ENCODE measurements at places on chromosomes 11 and 22.

- no peak for DNase-seq
These were observed 27.4 kb upstream of the SEZ6L start for GRCh38 chr22:26141831-26142230.

DNA sequence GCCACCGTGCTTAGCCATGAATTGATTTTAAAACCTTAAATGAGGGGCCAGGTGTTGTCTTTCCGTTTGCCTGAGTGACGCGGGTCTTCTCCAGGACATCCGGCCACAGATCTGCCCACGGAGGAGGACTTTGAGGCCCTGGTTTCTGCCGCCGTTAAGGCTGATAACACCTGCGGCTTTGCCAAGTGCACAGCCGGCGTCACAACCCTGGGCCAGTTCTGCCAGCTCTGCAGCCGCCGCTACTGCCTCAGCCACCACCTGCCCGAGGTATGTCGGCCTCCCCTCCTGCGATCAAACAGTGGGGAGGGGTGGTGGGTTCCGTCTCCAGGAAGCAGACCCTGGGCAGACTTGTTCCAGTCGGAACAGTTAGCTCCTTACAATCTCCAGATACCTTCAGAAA, 34.4 kb downstream of the IGHMBP2 start:
- no peak for DNase-seq

DNA sequence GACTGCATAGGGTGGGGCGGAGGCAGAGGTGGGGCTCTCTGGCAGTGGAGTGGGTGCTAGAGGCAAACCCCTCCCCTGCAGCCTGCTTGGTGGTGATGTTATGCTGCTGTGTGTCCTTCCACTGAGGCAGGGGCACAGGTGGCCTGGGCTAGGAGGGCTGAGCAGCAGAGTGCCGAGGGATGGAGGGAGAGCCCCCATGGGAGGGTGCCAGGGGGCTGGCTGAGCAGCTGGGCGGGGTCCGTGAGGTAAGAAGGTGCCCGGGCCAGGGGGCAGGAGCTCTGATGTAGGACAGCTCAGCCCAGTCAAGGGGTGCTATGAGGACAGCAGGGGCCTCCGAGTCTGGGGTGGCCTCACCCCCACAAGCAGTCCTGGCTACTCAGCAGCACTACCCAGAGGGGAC, 4.2 kb downstream of the CLDN5 start:
- no peak for DNase-seq

DNA sequence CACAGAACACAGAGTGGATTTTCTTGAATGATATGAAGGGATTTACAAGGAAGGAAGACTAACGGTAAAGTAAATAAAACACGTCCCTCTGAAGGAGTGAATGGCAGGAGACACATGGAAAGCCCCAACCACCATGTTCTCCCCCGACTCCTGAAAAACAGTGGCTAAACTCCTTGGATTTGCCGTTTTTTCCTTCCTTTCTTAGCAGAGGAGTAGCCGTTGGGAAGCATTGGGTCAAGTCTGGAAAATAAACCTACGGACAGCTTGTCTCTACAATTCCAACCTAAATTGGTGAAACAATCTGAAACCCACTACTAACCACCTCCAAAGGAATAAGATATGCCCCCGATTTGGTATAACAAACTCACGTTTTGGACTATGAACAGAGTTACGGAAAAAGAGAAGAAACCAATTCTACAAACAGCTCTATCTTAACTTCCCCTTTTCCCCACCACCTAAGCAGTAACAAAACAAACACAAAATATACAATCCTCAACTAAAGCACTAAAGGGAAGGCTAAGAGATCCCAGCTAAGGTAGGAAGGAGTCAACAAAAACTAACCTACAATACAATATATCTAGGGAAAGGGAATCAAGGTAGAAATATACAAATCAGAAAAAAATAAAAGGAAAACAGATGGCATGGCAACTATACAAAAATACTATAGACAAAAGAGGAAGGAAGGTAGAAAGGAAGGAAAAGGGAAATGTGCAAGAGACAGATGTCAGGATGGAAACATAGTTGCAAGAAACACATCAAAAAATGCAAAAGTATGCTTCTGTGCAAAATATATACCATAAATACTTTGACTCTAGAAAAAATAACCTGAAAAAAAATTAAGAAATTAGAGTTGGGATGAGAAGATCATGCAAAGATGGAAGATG, 43.8 kb upstream of the LYVE1 start:
- no peak for DNase-seq

GRCh38 chr11:22903782-22904181, 43.5 kb upstream of the CCDC179 start:
- no peak for DNase-seq

DNA sequence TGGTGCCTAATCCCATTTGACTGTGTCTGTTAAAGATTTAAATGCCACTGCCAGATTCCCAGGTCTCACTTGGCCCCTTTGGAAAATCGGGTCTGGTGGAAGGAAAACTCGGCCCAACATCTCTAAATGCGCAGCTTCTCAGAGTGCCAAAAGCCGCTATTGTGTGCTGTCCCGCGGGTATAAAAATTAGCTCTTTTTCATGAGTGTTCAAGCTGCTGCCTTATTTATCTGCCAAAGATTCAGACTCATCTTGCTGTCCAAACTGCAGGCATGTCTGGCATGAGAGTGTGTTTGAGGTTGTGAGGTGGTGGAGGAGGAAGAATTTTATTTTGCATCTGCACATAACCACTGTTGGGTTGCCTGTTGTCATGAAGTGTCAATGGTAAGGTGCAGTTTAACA, 91.4 kb downstream of the NELL1 start:
- DNase-seq = no peak

GRCh38 chr11:494761-495536, 12.1 kb downstream of the RNH1 start:
- peak; percentile 29 for DNase-seq

GRCh38 chr22:29475550-29475949, 4.5 kb upstream of the NEFH start:
- DNase-seq = no peak

DNA sequence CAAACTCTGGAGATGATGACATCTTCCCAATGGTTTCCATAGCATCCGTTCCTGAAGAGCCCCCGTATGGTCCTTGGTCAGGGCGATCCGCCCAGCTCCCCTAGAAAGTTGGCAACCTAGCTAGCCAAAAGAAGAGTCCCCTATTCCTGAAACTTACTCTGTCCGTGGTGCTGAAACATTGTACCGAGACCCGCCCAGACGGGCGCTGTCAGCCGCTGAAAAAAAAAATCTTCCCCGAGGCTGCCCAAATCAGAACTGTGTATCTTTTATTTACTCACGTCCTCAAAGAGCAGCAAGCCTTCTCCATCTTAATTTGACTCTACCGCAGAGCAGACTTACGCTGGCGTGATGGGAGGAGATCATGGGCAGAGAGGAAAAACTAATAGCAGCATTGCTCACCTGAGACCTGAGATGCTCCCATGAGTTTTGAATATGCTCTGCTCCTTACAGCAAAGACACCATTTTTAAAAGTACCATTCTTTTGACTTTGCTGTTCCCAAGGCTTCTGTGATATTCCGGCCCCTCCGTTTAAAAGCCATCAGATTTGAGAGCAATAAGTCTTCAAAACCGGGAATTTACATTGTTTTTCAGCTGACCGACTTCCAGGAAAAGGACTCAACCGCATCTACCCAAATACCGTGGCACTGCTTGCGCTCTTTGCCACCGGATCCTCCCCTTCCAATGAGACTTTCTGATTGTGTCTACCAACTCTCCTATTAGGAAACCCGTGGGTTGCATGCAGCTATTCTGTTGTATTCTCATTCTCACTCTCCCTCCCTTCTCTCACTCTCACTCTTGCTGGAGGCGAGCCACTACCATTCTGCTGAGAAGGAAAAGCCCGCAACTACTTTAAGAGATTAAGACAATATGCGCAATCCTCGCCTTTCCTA, at the start of gene SLC17A6:
TSS of gene SLC17A6 (plus strand) at position 786 of the 890 bp plus-strand sequence. CDS start 153 bp downstream, outside the sequence.
- DNase-seq = peak; percentile 66

DNA sequence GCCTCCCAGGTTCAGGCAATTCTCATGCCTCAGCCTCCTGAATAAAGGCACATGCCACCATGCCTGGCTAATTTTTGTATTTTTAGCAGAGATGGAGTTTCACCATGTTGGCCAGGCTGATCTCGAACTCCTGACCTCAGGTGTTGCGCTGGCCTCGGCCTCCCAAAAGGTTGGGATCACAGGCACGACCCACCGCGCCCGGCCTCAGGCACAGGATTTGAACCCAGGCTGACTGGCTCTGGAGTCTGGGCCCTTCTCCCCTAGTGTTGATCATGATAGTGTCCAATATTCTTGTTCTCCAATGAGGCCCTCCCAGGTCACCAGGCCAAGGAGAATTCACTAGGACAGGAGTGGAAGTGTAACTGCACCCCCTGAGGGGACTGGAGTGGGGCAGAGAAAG, 401.9 kb downstream of the LARGE1 start:
- DNase-seq = no peak

GRCh38 chr11:117603932-117604331, 193.1 kb downstream of the DSCAML1 start:
- DNase-seq = no peak

- no peak for DNase-seq
These were observed 20.8 kb downstream of the BID start for GRCh38 chr22:17753401-17753989.

DNA sequence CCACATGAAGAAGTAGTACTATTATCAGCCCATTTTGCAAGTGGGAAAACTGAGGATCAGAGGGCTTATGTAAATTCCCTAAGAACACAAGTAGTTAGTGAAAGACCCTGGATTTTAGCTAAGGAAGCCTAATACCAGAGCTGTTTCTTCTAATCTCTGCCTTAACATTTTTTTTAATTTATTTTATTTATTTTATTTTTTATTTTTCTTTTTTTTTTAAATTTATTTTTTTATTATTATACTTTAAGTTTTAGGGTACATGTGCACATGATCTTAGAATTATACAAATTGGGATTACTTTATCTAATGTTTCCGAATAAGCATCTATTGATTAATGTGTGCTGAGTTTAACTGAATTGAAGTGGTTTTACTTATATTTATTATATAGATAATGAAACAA, 1015.3 kb downstream of the LRRC4C start:
- DNase-seq = no peak

- no peak for DNase-seq
These were observed 157.1 kb downstream of the FBXO7 start for GRCh38 chr22:32631507-32632255.

GRCh38 chr22:50711446-50712340, 26.3 kb upstream of the ACR start:
- DNase-seq = no peak

DNA sequence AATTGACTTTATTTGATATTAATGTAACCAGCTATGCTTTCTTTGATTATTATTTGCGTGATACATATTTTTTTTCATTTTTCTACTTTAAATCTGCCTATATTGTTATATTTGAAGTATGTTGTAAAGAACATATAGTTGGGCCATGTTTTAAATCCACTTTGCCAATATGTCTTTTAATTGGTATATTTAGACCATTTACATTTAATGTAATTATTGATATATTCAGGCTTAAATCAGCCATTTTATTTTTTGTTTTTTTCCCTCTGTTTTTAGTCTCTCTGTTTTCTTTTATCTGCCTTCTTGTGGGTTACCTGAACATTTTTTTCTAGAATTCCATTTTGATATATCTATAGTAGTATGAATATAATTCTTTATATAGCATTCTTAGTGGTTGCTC, 55.9 kb downstream of the ADAMTS15 start:
- DNase-seq = no peak

DNA sequence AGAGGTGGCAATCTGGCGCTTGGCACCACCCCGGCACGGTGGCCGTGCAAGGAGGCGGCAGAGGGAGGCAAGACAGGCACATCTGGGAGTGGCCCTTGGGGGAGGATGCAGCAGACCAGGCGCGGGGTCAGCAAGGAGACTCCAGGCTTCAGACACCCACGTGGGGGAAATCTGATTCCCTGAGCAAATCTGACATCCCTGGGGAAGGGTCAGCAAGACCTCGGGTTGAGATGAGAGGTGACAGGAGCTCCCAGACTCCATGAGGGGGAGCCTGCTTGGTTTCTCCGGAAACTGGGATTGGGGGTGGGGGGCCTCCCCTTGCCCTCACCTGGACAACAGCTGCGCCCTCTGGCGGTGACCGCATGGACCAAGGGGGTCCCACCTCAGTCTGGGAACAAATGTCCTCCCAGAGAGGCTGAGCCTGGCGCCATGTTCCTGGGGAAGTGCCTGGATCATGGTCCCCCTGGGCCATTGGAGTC, 4.0 kb upstream of the RCOR2 start:
- peak; percentile 83 for DNase-seq

GRCh38 chr22:48432781-48433518, 1394.7 kb downstream of the BRD1 start:
- DNase-seq = no peak

DNA sequence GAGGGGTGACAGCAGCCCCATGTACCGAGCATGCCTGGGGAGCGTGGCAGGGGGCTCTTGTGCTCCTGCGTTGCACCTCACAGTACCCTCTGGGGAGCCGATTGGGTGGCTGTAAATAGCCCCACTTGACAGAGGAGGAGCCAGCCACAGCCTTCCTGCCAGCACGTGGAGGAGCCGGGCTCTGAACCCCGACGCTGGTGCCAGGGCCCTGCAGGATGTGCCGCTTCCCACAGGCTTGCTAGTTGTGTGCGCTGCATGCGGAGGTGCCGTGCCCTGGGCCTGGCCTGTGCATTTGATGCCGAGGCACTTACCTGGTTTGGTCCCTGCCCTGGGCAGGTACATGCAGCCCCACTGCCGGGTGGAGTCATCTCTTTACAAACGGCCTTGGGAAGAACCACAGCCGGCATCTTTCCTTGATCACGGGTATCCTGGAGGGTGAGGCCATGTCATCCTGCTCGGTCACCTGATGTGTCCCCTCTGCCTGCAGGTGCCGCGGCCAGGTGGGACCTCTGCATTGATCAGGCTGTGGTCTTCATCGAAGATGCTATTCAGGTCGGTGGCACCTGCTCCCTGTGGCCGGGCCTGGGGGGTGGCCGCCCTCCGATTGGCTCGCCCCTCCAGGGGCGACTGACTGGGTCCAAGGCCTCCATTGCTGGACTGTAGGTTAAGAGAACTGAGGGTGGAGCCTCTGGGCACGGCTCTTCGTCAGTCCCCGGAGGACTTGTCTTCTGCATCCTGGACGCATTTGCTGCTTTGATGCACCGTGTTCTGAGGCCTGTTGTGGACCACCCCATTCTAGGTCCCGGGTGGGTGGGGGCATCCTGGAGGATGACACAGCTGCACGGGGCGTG, 5.0 kb downstream of the TPCN2 start:
- no peak for DNase-seq

GRCh38 chr11:79237703-79238102, 203.1 kb downstream of the TENM4 start:
- no peak for DNase-seq

All from iPS-NIHi11 (cell line).